Gastrocnemius medialis (tissue), 4 donors: ENCODE measurements at places on chromosomes 12 and 14. TPM values are rescaled to one million over a fixed set of nuclear protein-coding genes. Genes with fewer than 3 reads are reported as not detected.

DNA sequence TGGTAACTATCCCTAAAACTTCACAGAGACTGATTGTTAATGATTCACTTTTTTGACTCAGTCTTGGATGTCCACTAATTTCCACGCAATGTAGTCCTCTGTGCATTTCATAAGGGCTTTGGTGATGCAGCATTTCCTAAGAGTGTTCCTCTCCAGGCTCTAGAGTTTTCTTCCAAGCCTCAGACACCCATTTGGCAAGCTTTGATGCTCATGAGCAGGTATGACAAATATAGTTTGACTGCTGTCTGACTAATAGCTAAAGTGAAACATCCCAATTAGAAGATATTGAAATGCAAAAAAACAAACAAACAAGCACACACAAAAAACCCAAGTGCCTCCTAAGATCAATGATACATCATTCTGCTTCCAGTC is 1.5 kb upstream of the VAMP1 start:
- DNase-seq = no peak
- no peak overlapping the region for H3K27ac ChIP-seq
- no peak overlapping the region for H3K4me3 ChIP-seq
- peaks cover 21% of the 10 kb centered on the region for H3K4me1 ChIP-seq
- H3K36me3 ChIP-seq = no peaks in the 10 kb centered on the region

- no peak overlapping the region for H3K27ac ChIP-seq
- DNase-seq = no peak
- H3K4me1 ChIP-seq = peaks cover 14% of the 10 kb centered on the region
- peaks cover 3% of the 10 kb centered on the region for H3K36me3 ChIP-seq
Measured at GRCh38 chr14:104868811-104869572, 3.9 kb downstream of the CEP170B start.

DNA sequence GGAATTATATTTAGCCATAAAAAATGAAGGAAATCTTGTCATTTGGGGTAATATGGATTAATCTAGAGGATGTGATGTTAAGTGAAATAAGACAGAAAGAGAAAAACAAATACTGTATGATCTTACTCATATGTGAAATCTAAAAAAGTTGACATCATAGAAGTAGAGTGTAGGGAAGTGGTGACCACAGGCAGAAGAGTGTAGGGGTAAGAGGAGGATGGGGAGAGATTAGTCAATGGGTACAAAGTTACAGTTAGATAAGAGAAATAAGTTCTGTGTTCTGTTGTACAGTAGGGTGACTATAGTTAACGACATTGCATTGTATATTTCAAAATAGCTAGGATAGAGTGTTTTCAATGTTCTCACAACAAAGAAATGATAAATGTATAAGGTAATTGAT is 87.0 kb downstream of the TSHR start:
- H3K27me3 ChIP-seq = no peaks in the 10 kb centered on the region
- no peaks in the 10 kb centered on the region for H3K4me1 ChIP-seq
- H3K27ac ChIP-seq = no peak overlapping the region
- no peak for DNase-seq
- no peak overlapping the region for H3K4me3 ChIP-seq

DNA sequence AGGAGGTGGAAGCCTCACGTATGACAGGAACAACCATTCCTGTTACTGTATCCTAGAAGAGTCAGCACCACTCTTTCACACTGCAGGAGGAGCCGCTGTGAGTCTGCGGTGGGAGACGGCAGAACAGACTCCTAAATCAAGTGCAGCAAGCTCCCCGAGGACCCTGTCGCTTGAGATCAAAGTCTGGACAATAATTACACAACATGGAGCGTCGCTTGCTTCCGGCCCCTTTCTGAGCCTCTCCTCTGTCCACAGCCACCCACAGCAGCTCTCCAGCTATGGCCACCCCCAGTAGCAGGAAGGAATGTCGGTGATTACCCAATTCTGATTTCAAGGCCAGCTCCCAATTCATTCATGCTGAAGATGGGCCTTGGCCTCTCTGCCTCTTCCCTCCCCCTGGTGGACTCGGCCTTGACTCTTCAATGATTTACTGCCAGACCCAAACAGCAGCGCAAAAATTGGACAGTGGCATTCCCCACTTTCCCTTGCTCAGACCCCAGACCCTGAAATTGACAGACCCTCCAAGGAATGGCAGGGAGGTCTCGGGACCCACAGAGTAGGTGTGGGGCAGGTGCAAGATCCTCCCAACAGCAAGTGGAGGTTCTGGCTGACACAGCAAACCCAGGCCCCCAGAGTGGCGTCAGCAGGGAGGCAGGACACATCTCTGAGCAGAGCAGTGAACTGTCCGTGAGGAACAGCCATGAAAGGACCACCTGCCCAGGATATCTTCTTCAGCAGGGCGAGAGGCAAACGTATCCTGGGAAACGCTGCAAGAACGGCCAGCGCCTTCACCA is 272.7 kb upstream of the DIO3 start:
- no peaks in the 10 kb centered on the region for H3K4me1 ChIP-seq
- H3K27ac ChIP-seq = no peak overlapping the region
- DNase-seq = peak; percentile 14
- H3K4me3 ChIP-seq = no peak overlapping the region
- no peaks in the 10 kb centered on the region for H3K27me3 ChIP-seq

DNA sequence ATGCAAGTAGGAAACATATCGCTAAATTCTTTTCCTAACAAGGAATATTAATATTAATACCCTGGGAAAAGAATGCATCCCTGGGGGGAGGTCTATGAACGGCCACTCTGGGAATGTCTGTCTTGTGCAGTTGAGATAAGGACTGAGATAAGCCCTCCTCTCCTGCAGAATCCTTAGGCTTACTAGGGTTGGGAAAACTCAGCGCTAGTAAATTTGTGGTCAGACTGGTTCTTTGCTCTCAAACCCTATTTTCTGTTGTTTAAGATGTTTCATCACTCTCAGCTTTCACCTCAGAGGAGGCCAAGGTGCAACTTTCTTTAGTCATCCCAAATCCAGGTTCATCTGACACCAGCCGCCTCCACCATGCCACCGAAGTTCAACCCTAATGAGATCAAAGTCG is 11.2 kb upstream of the RESF1 start:
- no peak overlapping the region for H3K27ac ChIP-seq
- no peaks in the 10 kb centered on the region for H3K4me1 ChIP-seq
- DNase-seq = no peak
- H3K27me3 ChIP-seq = no peaks in the 10 kb centered on the region
- H3K36me3 ChIP-seq = no peaks in the 10 kb centered on the region

ZNF641 gene
- total RNA-seq = 43.1 TPM
